ENCODE measurements at places on chromosomes 2 and 18.

DNA sequence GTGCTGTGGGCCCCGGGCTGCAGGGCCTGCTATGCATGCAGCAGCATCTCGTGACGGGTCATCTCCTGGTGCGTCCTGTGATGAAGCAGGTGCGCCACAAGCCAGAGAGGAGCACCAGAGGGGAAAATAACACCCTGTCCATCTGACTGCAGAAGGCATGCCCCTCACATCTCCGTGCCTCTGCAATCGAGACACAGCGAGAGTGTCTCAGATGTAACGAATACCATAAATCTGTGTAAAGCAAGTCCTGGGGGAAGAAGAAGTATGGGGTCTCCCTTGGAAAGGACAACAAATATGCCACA, 137.5 kb downstream of the PTGR3 start:
- DNase-seq: no peak

GRCh38 chr2:3494984-3495666, 24.2 kb downstream of the ADI1 start:
- no peak for DNase-seq

- DNase-seq: no peak
Measured at GRCh38 chr2:32061973-32062861, 1.1 kb upstream of the SPAST start.

DNA sequence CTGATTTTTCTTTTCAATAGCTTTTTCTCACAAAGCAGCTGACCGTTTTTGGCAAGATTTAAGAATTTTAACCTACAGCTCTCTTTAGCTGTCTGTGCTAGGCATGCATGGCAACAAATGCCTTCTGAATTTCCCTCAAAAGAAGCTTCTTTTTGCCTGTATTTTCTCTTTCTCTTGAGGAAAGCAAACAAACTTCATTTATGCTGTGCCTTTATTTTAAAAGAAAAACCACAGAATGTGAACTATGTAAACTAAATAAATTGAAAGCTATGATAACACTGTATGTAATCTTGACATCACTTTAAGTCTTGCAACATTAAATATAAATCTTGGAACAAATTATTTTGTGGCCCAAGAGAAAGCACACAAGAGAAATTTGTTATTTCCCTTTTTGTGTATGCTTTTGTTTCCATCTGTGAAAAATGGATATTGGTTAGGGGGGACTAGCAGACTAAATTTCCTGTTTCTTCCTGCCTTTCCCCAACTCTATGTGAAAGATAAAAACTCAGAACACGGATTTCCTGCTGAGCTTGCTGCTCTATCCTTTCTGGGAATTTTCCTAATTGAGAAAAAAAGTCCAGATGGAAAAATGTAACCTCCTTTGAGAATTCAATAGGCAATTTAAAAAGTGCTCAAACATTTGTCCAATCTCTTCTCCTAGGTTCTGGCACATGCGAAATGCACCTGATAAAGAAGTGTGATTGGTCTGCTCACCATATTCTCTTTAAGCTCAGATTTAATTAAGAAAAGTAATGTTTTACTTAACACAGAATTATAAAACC, 20.9 kb upstream of the TFPI start:
- DNase-seq: no peak

GRCh38 chr2:120455390-120455789, 109.5 kb downstream of the INHBB start:
- DNase-seq: no peak

GRCh38 chr2:151973901-151974199, 125.0 kb downstream of the CACNB4 start:
- DNase-seq: no peak

DNA sequence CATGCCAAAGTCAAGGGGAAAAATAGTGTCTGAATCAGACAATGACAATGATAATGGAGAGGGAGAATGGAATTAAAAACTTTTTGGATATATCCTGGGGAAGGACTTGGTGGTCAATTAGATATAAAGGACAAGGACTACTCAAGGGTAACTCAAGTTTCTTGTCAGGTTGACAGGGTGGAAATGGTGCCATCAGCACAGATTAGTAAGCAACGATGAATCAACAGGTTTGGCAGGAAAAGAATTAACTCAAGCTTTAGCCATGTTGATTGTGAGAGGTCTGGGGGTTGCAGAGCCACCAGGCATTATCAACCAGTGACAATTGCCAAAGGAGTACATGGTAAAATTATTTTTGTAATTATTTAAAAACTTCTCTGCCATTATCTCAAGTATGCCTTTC, 35.8 kb upstream of the SPATS2L start:
- DNase-seq: no peak

DNA sequence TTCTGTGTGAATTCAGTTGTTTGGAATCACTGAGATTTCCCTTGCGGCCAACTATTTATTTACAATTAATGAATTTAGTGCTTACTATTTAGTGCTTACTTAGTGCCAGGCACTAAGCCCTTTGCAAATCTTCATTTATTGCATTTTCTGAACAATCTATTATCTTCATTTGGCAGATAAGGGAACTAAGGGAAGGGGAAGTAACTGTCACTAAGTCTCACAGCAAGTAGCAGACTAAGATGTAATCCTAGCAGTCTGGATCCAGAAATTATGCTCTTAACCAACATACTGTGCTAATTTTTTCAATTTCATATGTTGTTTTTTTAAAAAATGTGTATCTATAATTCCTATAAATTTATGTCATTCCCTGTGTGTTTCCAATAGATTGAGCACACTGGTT, 214.4 kb upstream of the EPC2 start:
- no peak for DNase-seq

- no peak for DNase-seq
Measured at GRCh38 chr2:128196026-128196425, 105.0 kb downstream of the UGGT1 start.

DNA sequence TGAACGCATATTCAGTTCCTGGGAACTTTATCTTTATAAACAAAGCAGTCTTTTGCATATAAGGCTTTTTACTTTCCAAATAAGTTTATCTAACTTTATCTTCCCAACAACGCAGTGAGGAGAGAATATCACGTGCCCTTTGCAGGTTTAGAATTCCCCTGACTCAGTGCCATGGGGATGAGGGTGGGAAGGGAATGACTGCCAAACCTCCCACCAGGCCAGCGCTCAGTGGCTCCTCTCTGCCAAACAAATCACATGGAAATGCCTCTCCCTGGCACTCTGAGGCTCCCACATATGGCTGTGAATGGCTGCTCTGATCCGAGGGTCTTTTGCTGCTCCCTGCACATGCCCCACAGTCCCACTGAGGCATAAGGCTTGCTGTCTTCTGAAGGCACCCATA, 158.3 kb downstream of the DNAH6 start:
- no peak for DNase-seq

GRCh38 chr2:157785866-157786662, 90.1 kb downstream of the ACVR1 start:
- no peak for DNase-seq

DNA sequence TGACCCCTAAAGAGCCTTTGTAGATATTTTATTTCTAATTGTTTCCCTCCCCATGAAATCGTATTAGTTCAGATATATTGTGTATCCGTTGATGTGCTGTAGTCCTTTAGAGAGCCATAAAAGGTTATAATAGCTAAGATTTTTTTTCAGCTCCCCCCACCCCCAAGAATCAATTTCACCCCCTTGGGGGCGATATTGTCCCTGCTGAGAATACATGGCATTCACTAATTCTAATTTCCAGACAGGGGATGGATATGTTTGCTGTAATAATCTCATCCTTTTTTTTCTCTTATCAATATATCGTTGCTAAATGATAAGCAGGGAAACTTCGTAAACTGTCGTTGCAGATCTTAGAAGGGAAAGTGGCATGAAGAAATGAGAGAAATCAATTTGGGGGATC, 530.7 kb downstream of the TMEM182 start:
- no peak for DNase-seq

DNA sequence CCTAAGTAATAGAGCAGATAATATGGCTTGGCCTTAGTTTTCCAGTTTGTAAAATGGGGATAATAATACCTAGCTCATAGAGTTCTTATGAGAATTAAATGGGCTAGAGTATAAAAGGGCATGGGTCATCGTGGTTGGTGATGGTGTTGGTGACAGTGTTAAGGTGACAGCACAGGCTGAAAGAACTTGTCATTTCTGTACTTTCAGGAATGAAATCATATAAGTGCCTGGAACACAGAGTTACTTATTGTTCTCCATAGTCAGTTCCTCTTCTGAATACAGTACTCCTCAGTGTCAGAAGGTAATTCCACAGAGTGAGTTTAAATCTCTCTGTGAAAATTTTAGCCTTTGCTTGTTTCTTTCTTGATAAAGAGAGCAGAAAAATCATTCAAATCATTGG, 42.4 kb downstream of the KIF5C start:
- DNase-seq: no peak

DNA sequence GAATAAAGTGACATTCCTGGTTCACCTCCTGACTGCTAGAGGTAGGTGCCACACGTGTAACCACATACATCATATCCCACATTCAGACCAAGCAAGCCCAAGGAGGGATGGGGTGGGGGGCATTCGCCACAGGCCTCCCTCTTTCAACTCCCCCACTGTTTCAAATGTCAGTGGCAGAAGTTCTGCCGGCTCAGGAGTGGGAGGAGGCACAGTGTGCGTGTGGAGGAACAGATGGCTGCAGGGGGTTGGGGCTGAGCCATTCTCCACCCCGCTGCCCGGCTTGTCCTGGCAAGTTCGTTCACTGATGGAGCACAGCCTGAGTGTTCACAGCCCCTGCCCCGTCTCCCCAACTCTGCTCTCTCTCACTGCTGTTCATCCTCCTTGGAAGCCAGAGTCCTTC, 75.4 kb upstream of the TANC1 start:
- DNase-seq: no peak

DNA sequence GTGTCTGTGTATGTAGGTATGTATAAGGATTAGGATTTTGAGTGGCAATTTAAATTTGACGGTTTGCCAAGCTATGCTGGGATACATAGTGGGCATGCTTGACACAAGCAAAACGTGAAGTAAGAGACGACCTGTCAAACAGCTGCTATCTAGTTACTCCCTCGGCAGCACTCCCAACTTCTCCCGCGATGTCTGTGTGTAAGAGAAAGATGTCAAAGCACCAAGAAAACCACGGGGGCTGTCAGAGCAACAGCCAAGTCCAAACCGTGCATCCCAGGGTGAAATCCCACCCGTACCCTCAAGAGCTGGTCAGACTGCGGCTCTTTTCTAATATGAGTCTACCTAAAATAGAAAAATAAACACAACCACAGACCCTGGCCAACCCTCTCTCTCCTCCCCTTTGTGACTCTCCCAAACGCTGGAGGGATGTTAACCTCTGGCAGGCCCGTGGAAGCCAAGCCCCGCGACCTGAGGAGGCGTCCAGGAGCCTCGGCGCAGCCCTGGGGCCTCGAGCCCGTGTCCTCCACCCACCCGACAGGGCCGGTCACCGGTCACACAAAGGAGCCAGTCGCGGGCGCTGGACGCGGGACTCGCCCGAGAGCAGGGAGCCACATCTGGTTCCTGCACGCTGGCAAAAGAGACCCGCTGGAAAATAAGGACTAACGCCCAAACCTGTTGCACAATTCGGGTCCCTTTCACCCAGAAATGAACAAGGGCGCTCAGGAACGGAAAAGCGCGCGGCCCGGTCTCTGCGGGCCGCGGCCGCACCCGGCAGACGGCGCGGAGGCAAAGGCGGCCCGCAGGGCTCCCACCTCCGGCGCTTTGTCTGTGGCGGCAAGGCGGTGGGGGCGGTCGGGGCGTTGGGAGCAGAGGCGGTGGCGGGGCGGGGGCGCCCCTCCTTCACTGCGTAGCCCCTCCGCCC, 925 bp downstream of the SESTD1 start:
- no peak for DNase-seq

GRCh38 chr2:23859983-23860382, 66.9 kb downstream of the ATAD2B start:
- DNase-seq: no peak

- DNase-seq: no peak
Measured at GRCh38 chr2:85771486-85771885, 17.7 kb downstream of the ATOH8 start.

DNA sequence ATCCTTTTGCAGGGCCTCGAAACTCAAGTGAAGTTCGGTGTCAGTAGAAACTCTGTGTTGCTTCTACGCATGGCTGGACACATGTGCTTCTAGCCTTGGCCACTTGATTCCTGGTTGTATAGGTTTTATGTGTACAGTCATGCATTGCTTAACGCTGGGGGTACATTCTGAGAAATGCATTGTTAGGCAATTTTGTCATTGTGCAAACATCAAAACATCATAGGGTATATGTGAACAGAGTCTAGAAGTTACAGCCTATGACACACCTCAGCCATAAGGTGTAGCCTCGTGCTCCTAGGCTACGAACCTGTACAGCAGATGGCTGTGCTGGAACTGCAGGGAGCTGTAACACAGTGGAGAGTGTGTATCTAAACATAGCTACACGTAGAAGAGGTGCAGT, 39.4 kb downstream of the TMEM18 start:
- no peak for DNase-seq

DNA sequence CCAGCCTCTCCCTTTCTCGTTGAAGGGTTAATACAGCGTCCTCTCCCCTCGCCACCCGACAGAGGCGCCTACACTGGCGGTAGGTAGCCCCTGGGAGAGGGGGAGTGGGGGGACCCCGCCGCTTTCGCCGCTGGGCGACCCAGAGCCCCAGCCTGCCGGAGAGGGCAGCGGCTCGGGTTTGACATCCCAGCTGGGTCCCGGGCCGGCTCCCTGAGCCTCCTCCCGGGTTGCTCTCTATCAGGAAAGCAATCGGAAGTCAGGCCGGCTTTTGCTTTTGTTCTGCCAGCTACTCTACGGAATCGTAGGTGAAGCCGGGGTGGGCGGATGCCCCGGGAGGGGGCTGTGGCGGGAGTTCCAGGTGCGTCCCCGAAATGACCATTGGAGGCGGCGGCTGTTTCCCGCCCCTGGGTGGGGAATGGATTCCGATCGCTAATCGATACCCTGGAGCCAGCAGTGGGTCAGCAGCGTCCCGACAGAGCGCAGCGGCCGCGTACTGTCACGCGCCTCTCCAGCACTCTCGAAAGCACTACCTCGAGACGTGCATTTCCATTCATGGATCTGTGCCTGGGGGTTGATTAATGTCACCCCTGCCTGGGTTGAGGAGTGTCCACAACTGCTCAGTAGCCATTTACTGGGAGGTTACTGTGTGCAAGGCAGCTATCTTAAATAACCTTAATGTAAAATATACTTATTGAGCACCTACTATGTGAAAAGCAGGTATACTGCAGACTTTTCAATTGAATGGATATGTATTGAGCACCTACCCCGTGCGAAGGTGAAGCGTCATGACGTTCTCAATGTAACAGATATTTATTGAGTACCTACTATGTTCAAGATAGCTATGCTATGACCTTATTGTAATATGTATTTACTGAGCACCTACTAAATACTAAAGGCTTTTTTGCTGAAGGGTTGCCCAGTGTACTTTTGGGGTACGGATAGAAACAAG, 1.1 kb downstream of the MAPK4 start:
- DNase-seq: no peak

GRCh38 chr18:63255435-63255834, 64.1 kb downstream of the BCL2 start:
- DNase-seq: no peak

All from activated CD8-positive, alpha-beta memory T cell treated with anti-CD3 and anti-CD28 coated beads for 1 hour (primary cell).